GM10248 (cell line): ENCODE measurements at places on chromosomes 6 and 20.

- DNase-seq = no peak
Measured at GRCh38 chr6:3762359-3762758, 10.8 kb upstream of the PXDC1 start.

DNA sequence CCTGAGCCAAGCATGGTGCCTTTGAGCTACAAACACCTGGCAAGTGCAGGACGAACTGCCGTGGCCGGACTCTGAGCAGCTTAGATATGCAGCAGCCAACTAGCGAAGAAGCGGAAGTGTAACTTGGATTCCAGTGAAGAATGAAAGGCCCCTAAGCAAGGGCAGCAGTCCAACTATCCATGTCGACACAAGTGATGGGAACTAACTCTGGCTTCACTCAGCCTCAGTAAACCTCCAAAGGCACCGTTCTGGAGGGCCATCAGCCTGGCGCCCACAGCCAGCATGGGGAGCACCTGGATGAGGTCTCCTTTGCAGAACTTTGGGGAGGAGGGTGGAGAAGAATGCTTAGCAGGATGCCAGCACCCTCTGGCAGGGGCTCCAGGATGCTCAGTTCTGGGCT is 78.4 kb upstream of the MLN start:
- DNase-seq = no peak

DNA sequence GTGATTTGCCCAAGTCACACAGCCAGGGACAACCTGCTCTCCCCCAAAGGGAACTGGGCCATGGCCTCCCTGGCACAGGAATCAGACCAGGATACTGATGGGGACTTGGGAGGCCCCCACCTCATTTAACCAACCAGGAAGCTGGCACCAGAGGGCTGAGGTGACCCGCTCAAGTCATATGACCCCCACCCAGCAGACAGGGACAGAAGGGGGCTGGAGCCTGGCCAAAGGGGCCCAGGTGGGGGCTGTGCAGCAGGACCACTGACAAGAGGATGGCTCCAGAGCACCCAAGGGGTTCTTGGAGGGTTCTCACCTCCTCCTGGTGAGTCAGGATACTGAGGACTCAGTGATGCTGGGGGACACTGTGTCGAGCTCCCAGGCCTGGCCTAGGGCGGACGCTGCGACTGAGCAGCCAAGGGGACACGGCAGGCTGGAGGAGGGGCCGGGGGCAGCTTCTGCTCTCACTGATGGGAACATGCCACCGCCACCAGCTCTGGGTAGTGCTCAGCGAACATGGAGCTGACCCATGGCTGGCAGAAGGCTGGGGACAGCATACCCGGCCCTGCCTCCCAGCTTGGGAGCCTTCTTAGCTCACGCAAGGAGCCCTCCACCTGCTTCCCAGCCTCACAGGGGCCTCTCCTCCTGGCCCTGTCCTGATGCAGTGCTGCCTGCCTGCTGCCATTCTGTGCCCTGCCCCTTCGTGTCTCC is 1.2 kb downstream of the CST7 start:
- no peak for DNase-seq

DNA sequence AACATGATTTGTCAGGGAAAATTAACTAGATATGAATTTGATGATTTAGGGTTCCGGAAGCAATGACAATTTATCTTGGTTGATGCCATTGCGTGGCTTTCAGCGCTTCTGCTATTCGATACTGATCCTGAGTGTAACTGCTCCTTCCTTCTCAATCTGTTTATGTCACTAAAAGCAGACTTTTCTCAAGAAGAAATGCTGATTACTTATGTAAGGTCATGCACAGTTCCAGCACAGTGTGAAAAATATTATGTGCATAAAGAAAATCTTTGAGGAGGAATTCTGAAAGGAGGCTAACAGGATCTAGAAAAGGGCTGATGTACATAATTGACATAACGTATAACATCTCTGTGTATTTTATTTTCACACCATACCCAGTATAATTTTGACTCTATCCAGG is 336.6 kb downstream of the PACRG start:
- DNase-seq = no peak

GRCh38 chr6:168637834-168638233 is 196.8 kb downstream of the SMOC2 start:
- no peak for DNase-seq

DNA sequence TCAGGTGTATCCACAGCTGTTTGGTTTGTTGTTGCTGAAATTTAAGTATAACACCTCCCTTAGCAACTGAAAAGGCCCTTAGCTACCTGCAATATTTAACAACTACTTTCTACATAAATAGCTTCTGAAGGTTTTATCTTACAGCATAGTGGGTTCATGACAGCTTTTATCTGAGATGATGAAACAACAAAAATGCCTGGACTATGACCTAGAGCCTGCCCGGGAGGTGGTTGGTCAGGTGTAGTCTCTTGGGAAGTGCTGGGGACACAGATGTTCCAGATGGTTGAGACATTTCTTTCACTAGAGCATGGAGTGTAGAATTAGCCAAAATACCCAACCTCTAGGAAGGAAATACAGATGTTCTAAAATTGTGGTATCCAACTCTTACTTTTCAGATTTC is 705.4 kb downstream of the MAFB start:
- no peak for DNase-seq

DNA sequence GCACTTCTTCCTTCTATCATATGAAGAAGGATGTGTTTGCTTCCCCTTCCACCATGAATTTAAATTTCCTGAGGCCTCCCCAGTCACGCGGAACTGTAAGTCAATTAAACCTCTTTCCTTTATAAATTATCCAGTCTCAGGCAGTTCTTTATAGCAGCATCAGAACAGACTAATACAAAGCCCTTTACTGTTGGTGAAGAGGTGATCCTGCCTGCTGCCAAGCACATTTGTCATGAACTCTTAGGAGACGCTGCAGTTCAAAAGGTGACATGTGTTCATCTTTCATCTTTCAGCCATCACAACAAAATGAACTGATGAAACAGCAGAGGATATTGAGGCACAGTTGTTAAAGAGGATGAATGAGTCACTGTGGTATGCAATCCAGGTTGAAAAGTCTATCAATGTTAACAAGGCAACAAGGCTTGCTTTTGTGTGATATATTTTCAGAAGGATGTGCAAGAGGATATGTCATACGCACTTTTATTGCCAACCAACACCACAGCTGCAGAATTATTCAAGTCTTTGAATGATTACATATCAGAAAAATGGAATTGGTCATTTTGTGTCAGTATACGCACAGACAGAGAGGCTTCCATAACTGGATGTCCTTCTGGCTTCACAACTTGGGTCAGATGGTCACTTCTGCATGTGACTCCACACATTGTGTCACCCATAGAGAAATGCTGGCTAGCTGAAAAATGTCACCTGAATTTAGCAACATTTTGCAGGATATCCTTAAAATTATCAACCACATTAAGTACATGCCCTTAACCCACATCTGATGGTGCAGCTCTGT is 52.4 kb upstream of the PLN start:
- DNase-seq = no peak

- peak; percentile 13 for DNase-seq
Measured at GRCh38 chr6:22102671-22103070, 194.2 kb downstream of the PRL start.

DNA sequence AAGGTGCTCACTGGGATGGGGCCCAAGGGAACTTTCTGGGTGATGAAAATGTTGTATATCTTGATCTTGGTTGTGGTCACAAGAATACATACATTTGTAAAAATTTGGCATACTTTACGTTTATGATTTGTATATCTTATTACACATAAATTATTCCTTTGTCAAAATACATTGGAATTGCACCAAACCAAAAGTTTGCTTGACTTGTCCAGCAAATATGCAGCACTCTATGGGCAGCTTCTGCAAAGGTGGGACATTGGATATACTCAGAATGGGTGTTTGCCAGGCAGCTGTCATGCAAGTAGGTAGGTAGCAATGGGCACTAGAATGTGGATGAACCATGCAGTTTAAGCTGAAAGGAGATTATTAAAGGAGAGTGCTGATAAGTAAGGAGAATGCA is 78.0 kb downstream of the LAMP5 start:
- no peak for DNase-seq

DNA sequence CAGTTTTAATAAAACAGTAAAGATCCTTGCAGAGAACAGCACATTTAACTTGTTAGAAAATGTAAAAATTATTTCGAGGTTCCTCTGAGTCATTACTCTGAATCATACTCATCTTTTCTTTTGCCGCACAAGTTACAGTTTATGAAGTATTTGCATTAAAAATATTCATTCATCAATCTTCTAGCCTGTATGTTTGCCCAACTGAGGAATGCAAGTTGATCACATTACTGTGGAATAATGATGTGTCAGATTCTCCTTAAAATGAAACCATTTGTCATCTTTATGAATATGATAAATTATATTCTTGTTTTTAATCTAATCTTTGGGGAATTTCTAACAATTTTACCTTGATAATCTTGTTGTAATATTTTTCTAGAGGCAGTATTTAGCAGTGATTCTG is 340.4 kb upstream of the OPRM1 start:
- DNase-seq = no peak

DNA sequence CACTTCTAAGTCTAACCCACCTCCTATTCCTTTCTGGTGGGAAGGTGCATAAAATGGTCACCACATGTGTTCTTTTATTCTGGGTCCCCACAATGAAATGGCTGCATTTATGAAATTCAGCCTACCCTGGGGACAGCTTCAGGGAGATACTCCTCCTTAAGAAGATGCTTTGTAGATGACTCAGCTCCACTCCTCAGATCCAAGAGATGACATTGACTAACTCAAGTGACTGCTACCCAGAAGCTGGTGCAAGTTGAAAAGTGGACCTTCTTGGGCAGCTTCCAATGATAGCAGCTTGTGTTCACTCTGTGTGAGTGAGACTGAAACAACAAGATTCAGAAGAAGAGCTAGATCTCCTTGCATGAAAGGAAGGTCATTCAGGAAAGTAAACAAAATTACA is 113.4 kb downstream of the SCP2D1 start:
- DNase-seq = no peak

- no peak for DNase-seq
Measured at GRCh38 chr6:107386340-107386739, 73.0 kb downstream of the PDSS2 start.

- DNase-seq = no peak
Measured at GRCh38 chr20:18400460-18400859, 66.4 kb downstream of the DZANK1 start.

DNA sequence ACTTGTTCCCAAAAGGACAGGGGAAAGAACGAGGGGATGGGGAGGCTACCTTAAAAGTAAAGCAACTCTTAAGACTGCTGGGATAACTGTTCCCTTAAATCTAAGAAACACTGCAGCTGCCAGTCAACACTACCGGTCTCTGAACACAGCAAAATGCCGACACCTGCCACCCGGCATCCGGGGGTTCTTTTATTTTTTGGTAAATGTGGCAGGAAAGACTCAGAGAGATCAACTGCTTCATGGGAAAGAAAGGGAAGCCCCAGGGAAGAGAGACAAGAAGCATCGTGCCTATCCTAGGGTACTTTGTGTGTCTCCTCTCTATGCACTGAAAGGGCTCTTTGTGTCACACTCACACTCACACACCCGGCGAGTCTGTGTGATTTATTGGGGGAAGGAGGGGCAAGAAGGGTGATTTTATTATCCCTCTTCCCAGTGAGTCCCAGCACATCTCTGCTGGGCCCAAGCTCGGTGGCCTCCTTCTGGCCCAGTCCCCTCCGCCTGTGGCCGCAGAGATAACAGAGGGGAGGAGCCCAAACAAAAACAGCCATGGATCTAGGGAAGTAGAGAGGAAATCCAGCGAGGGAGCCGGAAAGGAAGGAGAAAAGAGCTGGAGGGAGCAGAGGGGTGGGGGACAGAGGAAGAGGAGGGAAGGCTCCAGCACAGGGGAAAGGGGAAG is 1.4 kb downstream of the FYN start:
- DNase-seq = no peak

DNA sequence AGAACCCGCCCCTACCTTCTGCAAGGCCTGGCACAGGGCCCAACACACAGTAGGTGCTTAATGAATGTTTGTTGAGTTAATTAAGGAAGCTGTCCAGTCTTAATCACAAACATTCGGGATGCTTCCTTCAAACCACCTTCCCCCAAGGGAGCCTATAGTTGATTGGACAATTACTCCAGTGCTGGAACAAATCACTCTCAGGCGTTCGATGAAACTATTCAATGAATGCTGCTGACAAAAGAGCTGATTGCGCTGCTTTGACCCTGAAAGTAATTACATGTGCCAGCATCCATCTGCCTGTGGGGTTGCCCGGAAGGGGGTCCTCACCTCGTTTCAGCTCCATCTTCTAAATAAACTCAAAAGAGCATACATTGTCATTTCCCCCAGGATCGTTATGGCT is 112.0 kb upstream of the SRSF6 start:
- no peak for DNase-seq

DNA sequence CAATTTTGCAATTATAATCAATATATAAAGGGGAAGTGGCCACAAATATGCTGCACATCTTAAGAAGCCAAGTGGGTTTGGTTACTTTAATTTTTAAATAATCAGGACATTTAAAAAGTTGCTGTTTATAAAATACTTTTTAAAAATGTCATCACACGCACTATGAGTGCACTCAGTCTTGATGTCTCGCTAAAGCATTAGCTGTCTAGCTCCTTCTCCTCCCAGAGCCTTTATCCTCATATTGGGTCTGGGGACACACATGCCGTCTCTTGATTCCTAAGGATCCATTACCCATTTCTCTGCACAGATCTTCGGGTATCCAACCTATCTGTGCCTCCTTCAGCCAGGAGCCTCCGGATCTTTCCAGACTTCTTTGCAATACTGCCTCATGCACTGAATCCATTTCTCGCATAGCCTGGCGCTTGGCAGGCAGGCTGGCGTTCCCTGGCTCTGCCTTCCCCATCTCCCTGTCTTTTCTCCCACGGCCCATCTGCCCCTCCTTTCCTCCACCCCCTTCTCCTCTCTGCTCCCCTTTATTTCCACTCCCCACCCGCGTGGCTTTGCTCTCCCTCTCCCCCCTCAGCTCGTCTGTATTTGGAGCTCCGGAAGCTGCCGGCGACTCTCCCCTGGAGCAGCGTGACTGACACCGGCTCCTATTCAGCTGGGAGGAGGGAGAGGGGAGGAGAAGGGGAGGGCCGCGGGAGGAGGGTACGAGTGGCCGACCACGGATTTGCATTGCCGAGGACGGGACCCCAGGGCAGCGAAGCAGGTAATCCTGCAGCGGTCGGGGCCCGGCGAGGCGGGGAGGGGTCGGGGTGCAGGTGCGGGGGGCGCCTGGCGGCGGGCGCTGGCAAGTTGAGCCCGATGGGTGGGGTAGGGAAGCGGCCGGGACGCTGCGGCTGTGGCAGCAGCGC is at the start of gene CAP2:
TSS of gene CAP2 (plus strand) at position 618 of the 914 bp plus-strand sequence. CDS start 27,961 bp downstream, outside the sequence.
- no peak for DNase-seq

DNA sequence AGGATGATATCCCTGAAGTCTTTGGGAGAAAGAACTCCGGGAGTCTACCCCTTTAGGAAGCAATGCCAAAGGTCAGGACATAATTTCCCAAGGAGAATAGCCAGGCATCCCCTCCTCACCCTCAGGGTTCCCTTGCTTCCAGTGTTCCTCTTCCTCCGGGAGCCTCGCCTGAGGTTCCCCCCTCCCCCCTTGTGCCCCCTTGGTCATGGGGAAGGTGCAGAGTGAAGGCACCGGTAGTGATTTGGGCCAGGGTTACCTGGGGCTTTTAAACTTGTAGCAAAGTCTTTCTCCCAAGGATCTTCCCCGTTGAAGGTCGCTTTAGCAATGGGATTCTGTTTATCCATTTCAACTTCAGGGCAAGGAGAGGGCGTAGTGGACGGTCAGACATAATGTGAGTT is 1.2 kb downstream of the ISM1 start:
- no peak for DNase-seq
